OCI-LY7 (cell line): ENCODE measurements at places on chromosomes 5 and 9.

- peak; percentile 4 for DNase-seq
Observed at GRCh38 chr5:108093186-108093585, 288.7 kb downstream of the FBXL17 start.

DNA sequence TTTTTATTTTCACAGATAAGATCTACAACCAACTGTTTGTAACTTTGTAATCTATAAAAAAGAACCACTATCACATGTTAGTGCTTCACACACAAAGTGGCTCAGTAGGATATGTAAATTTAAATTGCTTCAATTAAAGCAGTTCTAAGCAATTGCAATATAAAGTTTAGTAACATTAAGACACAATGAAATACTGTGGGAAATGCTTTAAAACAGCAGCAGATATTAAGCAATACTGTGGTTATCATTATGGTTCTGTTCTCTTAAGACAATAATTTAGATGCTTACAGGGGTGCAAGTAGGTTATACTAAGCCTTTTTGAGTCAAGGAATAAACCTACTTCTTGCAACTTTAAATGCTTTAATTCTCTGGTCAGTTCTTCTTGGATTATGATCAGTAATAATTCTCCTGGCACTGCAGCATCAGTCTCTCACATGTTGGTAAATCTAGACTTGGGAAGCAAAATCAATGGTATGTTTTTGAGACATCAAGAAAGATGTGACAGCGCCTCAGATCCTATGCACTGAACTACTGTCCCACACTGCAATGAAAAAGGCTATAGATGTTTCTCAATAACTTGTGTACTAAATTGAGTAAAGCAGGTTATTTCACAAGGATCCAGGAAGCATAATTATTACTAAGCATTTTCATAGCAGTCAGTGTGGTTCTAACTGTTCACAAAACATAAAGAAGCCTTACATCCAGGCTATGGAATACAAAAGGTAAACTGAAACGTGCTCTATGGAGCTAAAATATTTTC is 338.7 kb upstream of the PDE4D start:
- no peak for DNase-seq

GRCh38 chr5:121702682-121703081 is 149.0 kb upstream of the FTMT start:
- DNase-seq = no peak

DNA sequence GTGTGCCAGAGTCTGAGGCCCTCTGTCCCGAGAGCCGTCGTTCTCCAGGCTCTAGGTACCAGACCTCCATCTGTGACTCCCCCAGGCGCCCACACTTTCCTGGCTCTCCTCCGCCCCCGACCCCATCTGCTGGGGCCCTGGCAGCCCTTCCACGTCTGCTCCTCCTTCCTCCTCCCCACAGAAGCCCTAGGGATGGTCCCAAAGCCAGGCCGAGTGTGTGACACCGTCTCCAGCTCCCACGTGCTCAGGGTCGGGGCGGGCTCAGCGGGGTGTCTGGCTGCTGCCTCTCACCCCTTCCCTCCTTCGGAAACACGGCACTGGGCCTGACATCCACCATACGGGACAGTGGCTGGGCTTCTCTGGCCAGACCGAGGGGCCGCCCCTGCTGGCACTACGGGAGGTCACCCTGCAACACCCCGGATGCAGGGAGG is 20.5 kb upstream of the SLC6A19 start:
- no peak for DNase-seq

DNA sequence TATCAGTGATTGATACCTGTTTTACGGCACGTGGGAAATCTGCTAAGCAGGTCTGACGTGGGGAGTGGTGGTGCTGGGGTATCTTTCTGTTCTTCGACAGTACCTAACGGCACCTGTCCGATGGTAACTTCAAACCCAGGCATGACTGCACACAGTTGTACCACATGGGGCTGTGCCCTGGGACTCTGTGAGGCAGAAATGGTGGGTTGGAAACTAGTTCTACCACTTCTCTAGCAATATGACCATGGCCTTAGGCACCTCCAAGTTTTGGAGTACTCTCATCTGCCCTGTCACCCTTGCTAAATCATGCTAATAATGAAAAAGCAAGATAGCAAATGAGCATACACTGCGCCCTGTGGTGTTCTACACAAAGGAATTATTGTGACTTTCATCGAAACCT is 30.9 kb downstream of the EPB41L4B start:
- no peak for DNase-seq
